ENCODE measurements at places on chromosomes 2 and 18. TPM values are rescaled to one million over a fixed set of nuclear protein-coding genes. Genes with fewer than 3 reads are reported as not detected.

AQP12B gene
- total RNA-seq, result not detected

SCN1A gene
- total RNA-seq, result 1.8 TPM

ANKRD30BL gene
- total RNA-seq, result 0.29 TPM

IL1RL2 gene
- total RNA-seq, result not detected

EHBP1 gene
- total RNA-seq, result 63.4 TPM

ERMN gene
- not detected for total RNA-seq

PIEZO2 gene
- total RNA-seq, result 50.1 TPM

CHST10 gene
- 25.0 TPM for total RNA-seq

- DNase-seq, result no peak
Observed at GRCh38 chr18:23538001-23538400, 34.7 kb downstream of the RMC1 start.

- no peak for DNase-seq
Observed at GRCh38 chr2:196758474-196759377, 40.8 kb downstream of the GTF3C3 start.

DNA sequence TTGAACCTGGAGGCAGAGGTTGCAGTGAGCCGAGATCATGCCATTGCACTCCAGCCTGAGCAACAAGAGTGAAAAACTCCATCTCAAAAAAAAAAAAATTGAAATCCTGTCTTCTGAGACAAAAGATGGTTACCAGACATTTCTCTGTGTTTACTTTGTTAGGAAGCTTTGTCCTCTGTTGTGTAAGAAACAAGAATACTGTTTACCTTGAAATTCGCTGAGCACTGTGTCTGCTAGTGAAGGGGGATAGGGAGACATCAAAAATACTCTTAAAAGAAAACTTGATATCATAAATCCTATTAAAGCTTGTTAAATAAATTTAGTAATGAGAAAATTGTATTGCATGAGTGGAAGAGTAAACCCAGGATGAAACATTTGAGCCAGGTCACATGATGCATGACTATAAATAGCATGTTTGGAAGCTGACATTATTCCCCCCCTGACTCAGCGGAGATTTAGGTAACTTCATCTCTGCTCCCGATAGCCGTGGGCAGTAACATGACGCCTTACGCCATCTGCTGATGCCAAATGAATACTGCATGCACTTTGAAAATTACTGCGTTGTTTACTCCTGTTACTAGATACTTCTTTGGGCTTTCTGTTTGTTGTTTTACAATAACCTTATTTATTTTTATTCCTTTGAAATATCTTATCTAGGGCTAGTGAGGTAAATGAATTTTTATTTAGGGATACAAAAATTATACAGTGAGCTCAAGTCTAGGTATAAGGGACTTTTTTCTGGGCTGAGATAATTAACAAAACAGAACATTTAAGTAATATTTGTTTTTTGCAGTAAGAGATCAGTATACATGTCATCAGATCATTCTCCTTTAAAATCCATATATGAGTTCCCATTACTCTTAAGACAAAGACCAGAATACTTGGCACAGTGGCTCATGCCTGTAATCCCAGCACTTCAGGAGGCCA, 134.9 kb downstream of the MAP3K20 start:
- DNase-seq, result peak; percentile 47

- no peak for DNase-seq
Observed at GRCh38 chr2:26355038-26355995, 8.7 kb upstream of the ADGRF3 start.

DNA sequence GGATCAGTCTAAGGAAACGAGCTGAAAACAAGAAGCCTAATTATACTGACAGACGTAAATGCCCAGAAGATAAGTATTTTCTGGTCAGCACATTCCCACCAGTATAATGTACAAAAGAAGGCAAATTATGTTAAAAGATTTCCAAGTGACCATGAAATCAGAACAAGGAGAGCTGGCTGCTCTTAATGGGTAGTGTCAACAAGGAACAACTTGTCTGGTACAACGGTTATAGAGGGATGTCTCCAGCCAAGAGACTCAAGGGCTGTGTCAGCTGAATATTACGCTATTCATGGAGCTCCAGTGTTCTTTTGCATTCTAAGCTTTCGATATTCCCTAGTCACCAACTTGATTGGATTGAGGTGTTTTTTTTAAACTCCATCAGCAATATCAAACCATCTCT, 8.6 kb upstream of the L3MBTL4 start:
- no peak for DNase-seq

- no peak for DNase-seq
Observed at GRCh38 chr2:237147317-237147716, 61.6 kb downstream of the COPS8 start.

DNA sequence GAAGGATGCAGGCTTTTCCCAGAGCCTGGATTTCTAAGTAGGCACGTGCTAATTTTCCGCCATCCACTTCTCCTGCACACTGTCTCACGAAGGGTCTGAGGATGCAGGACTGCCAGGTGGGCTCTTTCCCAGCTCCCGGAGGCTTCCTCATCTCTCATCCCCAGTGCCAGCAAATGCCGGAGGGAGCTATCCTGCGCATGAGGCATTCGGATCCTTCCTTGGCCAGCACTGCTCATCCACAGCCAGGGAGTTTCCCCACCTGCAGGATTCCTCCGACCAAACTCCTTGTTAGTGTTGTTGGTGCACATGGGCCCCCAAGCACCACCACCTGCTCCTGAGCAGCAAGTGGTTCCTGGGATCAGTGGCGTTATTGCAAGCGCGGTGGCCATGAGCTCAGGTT, 5.0 kb downstream of the CNDP1 start:
- no peak for DNase-seq

DNA sequence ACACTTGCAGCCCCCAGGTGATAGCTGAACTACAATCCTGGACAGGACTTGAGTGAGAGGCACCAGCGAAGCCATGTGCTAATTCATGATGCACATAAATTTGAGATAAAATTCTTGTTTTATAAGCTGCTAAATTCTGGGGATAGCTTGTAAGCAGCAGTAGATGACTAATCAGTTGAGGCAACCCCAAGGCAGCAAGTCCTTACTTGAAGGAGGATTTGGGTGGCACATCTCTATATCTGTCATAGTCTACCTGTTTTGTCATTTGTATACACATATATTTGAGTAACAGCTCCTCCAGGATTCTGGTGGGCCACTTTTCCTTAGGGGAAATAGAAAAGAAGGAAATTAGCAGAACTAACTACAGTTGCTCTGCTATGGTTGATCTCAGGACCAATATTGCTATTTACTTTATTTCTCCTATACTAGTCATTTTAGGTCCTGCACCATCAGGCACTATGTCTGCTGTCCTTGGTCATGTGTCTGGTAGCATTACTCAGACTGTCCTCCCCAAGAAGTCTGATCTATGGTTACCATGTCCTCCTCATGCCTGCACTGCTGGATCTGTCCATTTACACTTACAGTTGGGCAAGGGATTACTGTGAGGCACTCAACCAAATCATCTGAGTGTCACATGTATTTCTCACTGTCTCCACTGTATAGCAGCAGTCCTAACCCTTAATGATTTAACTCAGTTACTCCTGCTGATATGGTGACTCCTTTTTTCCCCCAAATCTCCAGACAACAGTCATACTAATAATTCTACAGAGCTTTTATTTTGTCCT, 436.0 kb upstream of the CWC22 start:
- no peak for DNase-seq

- peak; percentile 72 for DNase-seq
Observed at GRCh38 chr18:57427429-57428201, 7.6 kb upstream of the ONECUT2 start.

DNA sequence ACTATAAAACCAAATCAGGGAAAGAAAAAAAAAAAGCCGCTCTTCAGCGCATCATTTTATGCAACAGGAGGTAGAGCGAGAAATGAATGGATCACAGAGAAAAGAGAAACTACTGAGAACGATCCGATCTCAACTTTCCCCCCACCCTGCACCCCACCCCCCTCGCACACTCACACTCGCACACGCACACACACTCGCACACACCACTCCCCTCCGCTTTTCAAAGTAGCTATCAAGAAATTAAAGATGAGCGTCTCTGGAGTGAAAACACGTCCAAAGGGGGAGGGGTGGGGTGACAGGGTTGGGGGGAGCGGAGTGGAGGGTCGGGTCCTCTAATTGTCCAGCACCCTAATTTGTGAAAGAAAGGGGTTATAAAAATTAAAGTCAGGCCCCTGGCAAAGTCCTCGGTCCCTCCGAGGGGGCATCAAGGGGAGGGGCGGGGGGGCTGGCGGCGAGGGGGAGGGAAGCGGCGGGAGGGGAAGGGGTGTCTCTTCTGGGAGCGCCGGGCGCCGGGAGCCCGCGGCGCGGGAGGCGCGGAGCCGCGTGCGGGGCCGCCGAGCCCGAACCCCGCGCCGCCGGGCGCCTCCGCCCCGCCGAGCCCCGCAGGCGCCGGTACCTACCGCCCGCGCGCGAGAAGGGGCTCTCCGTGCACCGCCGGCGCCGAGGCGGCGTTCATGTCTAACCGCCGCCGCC, 428 bp downstream of the TCF4 start:
- DNase-seq, result no peak

GRCh38 chr18:49067071-49067470, 116.3 kb upstream of the SMAD7 start:
- DNase-seq, result no peak

DNA sequence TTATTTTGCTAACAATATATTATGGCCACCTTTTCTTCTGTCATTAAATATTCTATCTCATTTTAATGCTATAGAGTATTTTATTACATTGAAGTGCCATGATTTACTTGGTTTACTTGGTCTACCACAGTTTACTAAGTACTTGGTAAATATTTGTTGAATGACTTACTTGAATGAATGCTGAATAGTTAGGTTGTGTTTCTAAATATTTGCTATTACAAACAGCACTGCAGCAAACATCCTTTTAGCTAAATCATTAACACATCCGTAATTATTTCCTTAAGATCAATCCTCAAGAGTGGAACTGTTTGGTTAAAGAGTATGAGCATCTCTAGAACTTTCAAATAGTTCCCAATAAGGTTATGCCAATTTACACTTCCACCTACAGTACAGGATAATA, 318.7 kb downstream of the MYCN start:
- no peak for DNase-seq
